ENCODE measurements at places on chromosomes 1 and 21. TPM values are rescaled to one million over a fixed set of nuclear protein-coding genes. Genes with fewer than 3 reads are reported as not detected.

Gene SPRR5
- polyA plus RNA-seq, result not detected

Gene ETV3
- polyA plus RNA-seq, result 3.7 TPM

Gene VCAM1
- 0.71 TPM for polyA plus RNA-seq

Gene RAB25
- not detected for polyA plus RNA-seq

Gene HES3
- not detected for polyA plus RNA-seq

Data from Purkinje cell (primary cell).